ENCODE measurements at places on chromosomes 3 and 15. TPM values are rescaled to one million over a fixed set of nuclear protein-coding genes. Genes with fewer than 3 reads are reported as not detected.
A peak's percentile ranks its signal among the peaks of the same experiment; 100 is the strongest.

The SNX4 gene
- 33.8 TPM for total RNA-seq

DNA sequence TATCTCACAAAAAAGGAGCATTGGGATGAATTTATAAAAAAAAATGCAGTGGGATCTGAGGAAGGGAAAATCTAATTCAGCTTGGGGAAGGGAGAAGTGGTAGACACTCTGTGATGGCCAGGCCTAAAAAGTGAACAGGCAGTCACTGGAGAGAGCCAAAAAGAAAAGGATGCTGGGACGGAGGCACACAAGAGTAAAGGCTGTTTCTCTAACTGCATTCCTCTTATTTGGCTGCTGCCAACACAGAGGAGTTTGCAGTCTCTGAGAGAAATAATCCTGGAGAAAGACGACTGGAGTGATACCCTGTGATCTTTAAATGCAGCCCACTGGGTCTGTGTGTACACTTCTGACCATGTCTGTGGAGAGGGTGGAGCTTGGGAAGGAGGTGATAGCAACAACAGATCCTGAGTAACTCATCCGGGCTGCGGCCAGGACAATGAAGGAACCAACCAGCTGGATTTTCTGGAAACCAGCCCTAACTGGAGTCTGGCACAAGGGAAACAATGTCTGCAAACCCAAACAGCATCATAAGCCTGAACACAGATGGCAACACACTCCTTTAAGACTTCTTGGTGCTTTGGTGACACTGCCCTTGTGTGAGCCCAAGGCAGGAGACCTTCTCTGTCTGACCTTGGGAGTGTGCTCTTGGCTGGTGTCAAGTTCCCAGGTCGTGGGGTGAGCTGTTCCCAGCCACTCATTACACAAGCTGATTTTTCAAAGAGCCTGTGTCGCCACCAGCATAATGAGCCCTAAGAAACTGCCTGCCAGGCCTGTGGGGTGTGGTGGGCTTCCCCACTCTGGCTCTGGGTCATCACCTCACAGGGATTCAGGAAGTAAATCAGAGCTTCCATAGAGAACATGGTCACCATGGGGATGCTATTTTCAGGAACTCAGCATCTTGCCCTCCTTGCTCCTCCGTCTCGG lies 8.0 kb downstream of the FYCO1 start:
- DNase-seq = peak; percentile 68

DNA sequence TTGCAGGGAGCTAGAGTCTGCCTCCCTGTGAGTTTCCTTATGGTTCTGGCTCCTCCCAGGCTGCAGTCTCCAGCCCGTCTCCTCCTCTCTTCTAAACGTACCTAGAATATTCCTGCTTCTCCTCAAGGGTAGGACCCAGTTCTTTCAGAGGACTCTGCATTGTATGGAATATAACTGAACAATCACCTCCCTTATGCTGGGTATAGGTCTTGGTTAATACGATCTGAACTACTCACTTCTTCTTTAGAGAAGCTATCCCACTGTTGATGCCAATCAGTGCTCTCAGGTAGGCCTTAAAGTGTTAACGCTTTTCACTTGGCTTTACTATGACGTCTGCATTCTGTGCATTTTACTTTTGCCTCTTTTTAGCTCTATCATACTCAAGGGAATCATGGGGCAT lies 98.5 kb downstream of the WNT7A start:
- DNase-seq = no peak

GRCh38 chr3:23981136-23981535 lies 36.0 kb downstream of the NR1D2 start:
- no peak for DNase-seq

DNA sequence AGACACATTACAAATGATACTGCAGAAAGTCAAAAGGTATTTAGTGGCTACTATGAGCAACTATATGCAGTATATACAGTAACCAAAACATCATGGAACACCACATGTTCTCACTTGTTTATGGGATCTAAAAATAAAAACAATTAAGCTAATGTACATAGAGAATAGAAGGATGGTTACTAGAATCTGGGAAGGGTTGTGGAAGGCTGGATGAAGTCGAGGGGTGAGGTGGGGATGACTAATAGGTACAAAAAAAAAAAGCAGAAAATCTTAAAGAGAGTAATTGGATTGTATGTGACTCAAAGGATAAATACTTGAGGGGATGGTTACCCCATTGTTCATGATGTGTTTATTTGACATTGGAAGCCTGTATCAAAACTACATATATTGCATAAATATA lies 848.8 kb upstream of the GBE1 start:
- no peak for DNase-seq

DNA sequence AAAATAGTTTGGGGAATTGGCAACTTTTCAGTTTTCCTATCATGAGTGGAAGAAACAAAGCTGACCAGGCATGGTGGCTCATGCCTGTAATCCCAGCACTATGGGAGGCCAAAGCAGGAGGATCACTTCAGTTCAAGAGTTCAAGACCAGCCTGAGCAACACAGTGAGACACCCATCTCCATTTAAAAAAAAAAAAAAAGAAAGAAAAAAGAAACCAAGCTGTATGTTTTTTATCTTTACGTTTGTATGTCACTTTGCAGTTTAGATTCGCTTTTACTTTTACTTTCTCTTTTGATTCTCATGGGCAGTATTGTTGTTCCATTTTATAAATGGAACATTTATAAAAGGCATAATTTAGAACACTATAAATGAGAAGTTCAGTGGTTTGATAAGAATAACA lies 31.2 kb upstream of the TNIK start:
- no peak for DNase-seq

- DNase-seq = no peak
Measured at GRCh38 chr3:138396752-138397410, 37.5 kb upstream of the ESYT3 start.

DNA sequence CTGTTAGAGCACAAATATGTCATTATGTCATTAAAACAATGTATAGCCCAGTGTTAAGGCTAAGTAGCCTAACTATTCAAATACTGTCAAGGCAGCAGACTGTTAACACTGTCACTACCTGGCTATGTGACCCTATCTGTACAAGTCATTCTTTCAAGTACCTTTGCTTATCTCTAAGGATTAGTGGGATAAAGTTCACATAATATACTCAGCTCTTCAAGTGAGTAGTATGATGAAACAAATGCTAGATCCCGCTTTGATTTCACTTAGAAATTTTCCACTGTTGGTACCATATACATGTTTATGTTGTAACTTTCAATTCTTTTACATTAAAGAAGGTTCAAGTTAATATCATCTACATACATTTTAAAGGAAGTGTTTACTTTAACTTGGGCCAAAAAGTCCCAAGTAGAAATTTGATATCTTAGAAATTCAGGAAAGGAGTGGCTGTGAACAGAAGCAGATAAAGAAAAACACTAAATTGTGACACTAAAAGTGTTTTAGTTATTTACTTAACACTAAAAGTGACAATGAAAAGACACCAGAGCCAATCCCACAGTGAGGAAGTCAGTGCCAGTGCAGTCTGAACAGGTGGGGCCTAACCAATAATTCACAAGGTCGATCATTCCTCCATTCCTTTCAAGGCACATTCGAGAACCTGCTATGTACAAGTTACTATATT lies 4.8 kb upstream of the RFX7 start:
- no peak for DNase-seq

GRCh38 chr3:94269763-94270162 lies 206.9 kb downstream of the NSUN3 start:
- no peak for DNase-seq

GRCh38 chr3:144189044-144189443 lies 217.4 kb downstream of the DIPK2A start:
- no peak for DNase-seq
